Right forelimb (tissue), 1 donor: ENCODE measurements at places on chromosomes 5 and 9.

DNA sequence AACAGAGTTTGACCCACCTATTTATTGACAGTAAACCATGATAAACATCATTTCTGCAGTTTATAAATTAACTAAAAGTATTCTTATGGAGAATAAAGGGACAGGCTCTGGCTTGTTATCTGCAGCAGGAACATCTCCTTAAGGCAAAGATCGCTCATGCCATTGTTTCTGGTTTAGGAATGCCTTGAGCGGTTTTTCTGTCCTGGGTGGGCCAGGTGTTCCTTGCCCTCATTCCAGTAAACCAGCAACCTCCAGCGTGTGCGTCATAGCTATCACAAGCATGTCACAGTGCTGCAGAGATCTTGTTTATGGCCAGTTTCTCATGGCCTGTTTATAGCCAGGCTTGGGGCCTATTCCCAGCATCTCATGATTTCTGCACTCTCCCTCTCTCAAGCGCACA, 521.7 kb downstream of the HINT1 start:
- no peak for DNase-seq

DNA sequence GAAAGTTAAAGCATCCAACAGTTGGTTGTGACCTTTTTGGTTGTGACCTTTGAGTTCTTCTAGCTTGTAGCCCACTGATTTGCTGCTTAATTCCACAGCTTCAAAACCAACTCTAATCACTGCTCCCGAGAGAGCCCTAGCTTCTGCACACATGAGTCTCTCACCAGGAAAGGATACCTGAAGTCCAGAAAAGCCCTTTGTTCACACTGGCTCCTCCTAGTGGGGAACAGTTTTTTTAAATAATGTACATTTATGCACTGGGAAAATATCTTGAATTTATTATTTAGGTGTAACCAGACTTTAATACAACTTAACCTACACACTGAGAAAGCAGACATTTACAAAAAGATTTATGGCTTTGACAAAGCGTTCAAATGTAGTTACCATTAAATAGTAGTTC, 120.2 kb upstream of the CCDC152 start:
- DNase-seq = no peak

DNA sequence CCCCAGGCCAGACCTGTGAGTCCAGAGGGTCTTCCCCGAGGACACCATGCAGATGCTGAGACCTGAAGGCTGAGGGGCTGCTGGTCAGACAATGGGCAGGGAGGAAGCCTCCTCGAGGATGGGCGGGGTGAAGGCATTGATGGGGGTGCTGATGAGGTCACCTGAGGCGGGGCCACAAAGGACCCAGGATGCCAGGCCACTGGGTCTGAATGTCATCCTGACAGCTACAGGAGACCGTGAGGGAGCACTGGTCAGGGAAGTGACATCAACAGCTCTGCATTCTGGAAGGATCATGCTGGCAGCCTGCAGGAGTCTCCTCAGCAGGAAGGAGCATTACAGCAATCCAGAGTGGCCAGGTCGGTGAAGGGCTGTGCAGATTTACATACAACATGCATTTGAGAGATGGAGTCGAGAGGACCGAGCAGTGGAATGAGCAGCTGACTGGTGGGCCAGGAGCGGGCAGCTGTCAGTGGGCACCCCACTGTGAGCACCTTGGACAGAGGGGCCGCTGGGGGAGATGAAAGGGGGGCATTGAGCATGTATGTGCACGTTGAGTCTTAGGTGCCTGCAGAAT, 77.7 kb upstream of the ADAMTS2 start:
- DNase-seq = peak; percentile 32

- no peak for DNase-seq
Observed at GRCh38 chr9:21744320-21744719, 58.1 kb upstream of the MTAP start.

- DNase-seq = no peak
Observed at GRCh38 chr9:86184138-86184524, 75.3 kb downstream of the C9orf153 start.

DNA sequence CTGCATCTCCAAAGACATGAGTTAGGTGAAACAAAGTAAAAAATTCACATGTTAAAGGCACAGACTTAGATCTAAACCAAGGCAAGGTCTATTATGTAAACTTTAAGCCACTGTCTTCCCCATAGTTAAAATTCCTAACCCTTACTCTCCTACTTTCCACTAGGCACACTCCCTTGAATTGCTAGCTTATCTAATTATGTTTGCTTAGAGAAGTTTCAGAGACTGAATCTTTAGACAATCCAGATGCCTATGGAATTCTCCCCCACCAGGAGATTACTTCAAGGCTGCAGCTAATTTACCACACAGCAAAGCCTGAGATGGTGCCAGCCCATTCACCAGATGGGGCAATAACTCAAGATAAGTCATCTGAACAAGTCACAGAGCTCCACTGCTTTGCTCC, 803.1 kb upstream of the COX7C start:
- no peak for DNase-seq

- DNase-seq = no peak
Observed at GRCh38 chr9:108511307-108511706, 344.5 kb downstream of the ACTL7B start.

DNA sequence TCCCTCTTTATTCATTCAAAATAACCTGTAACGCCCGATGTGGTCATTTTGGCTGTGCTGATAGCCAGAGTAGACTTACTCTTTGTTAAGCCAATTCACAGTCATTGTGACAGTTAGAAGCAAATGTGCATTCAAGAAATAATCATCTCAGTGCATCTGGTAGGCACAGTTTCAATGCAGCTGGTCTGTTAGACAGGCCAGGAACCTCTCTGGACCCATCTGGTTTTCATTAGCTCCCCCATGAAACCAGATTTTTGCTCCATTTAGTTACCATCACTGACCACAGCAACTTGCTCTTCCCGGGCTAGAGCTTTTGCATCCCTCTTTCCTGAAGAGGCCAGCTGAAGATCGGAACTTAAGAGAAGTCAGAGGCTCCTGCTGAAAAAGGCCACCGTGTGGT, 284.2 kb downstream of the NSG2 start:
- DNase-seq = no peak

- no peak for DNase-seq
Observed at GRCh38 chr5:124951661-124952060, 205.2 kb upstream of the ZNF608 start.

GRCh38 chr5:148565148-148565547, 89.2 kb downstream of the HTR4 start:
- DNase-seq = no peak

GRCh38 chr9:135468854-135469521, 10.6 kb upstream of the PPP1R26 start:
- DNase-seq = no peak

DNA sequence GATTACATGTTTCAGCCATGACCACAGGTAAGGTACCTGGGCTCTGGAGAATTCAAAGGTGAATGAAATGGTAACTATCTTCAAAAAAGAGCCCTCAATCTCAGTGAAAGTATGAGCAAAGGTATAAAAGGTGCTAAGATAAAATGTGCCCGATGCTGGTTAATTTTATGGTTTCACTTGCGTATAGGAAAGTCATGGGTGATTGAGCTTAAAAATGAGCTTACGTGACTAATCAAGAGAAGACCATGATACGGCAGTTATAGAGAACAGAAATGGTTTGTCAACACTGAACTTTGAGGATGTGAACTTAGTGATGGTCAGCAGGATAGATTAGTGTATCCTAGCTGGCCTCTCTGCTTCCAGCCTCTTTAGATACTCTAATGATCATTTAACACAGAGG, 320.1 kb downstream of the DEPDC1B start:
- DNase-seq = no peak

GRCh38 chr5:170144286-170145023, 38.8 kb downstream of the FOXI1 start:
- no peak for DNase-seq

DNA sequence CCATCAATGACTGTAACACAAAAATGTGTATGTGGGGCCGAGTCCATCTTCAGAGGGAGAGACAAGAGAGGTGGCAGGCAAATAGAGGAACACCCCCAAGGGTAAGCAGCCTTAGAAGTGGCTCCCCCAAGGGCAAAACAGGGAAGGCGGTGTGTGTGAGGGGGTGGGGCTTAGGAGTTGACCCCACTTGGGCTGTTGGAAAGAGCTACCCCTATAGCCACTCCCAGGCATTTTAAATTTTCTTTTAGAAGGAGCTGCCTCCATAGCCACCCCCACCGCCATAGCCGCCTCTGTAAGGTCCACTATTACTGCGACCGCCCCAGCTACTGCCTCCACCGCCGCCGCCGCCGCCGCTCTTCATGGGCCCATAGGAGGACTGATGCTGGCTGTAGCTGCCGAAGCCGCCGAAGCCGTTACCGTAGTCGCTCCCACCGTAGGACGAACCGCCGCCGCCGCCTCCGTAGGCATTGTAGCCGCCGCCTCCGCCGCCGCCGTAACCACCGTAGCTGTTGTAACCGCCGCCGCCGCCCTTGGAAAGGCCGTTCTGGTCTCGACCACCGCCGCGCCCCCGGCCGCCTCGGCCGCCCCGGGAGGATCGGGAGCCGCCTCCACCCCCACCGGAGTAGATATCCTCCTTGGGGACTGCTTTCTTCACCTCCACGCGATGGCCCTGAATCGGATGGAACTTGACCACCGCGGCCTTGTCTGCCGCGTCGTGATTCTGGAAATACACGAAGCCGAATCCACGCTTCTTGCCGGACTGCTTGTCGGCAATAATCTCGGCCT, 1.1 kb downstream of the HNRNPA0 start:
- DNase-seq = peak; percentile 62

DNA sequence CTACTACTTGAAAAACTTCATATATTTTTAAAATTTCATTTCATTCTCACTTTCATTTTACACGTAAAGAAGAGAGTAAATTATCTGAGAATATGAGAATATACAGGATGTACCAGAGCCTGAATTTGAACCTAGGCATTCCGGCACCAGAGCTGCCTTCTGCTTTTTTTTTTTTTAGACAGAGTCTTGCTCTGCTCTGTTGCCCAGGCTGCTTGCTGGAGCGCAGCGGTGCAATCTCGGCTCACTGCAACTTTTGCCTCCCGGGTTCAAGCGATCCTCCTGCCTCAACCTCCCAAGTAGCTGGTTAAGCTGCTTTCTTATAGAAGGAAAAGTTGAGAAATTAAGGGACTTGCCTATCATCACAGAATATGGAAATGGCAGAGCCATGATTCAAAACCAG, 540.1 kb downstream of the EBF1 start:
- no peak for DNase-seq

DNA sequence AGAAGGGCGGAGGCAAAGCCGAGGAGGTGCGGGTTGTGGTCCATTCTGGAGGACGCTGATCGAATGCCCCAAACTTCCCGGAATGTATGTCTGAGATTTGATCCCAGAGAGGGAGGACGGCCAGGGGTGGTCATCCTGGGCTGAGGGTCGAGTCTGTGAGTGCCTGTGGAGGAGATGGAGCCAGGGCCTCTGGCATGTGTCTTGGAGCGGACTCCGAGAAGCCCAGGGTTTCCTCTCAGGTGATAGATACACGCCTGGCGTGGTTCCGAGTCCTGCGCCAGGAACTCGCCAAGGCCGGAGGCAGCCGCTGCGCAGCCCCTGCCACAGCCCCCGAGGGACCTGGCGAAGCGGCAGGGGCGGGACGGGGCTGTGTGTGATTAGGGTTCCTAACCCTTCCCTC, 363 bp downstream of the ZNF454 start:
- DNase-seq = no peak

DNA sequence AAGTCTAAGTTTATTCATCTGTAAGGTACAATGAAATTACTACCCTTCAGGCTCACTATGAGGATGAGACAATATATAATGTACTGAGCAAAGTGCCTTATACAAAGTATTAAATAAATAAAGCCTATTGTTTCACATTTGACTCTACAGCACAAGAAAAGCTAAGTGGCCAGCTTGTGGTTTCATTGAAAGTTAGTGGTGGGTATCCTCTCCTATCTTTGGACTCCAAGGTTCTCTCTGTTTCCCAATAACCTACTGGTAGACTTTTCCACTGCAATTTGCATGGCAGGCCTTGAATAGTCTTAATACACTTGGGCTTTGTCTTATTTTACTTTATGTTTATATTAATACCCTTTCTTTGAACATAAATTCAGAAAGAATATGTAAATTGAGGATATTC, 262.7 kb downstream of the DEPDC1B start:
- no peak for DNase-seq

GRCh38 chr9:120755810-120756434, 37.3 kb downstream of the FBXW2 start:
- peak; percentile 67 for DNase-seq

GRCh38 chr9:81690251-81690851, 1.0 kb upstream of the TLE1 start:
- DNase-seq = peak; percentile 58

DNA sequence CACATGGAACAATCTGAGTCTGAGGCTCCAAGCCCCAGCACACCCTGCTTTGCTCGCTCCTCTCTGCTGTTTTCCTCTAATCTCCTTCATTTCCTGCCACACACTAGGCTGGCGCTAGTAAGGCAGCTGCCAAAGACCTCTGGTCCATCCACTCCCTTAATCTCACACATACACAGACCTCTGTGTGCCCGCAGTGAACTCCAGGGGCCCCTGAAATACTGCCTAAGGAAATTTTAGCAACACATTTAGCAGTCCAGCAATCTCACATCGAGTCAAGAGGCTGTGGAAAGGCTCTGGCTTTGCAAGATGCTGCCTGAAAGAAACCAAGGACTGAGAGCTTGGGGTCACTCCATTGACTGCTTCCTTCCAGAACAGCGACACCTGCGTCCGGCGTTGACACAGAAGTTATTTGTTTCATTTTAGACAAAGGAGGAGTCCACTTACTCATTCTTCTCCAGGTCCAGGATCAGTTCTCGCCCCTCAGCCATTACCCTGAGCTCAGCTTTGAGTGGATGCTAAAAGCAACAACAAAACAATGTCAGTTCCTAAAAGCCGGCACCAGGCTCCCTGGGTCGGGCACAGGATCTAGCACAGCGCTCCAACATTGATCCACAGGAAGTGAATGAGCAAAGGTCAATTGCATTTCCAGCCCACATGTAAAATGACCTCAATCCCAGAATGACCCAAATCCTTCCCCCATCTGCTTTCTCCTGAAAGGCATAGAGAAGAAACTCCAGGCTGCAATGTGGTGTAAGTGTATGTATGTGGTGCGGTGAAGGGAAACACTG, 11.5 kb downstream of the ADAM19 start:
- no peak for DNase-seq

DNA sequence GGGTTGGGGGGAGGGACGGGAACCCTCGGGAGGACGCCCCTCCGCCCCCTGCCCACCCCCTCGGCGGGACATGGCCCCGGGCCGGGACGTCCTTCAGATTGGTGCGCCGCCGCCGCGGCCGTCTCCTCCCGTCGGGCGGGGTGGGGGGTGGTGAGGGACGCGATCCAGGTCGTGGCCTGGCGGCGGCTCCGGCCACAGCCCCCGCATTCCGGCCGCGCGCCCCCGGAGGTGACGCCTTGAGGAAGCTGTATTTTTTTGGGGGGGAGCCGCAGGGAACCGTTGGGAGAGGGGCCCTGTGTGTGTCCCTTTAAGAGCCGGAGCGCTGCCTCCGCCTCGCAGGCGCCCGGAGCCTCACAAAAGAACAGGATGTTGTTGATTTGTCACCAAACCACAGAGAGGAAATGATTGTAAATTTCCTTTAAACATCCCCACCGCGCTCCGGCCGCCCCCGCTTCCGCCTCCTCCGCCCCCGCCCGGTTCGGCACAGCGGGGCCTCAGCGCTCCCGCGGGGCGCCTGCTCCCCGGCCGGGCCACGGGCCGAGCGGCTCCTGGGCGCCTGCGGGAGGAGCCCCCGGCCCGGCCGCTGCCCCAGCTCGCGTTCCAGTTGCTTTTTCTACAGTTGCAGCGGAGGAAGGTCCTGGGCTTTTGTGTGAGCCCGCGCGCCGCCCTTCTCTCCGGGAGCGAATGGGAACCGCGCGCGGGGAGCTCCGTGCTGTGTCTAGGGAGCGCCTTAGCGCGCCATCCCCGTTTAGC, 32.1 kb upstream of the SPRY4 start:
- DNase-seq = peak; percentile 92

GRCh38 chr5:80109646-80110478, 74.7 kb downstream of the THBS4 start:
- peak; percentile 60 for DNase-seq
